ENCODE measurements at places on chromosomes 2 and 18. TPM values are rescaled to one million over a fixed set of nuclear protein-coding genes. Genes with fewer than 3 reads are reported as not detected.

DNA sequence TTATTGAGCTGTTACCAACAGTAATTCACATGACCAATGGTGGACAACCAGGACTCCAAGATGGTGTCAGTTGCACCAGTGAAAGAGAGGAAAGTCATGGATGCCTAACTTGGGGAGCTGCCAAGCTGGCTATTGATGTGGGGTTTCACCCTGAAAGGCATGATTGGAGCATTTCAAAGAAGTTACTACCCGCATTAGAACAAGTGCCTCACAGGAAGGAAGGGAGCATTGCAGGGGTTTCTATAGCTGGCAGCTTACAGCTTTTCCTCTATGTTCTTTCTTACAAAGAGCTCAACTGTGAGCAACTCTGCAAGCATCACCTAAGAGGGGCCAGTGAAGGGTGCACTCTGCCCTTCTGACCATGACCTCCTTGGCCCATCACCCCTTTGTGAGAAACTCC is 93.1 kb downstream of the TNFRSF11A start:
- H3K27ac ChIP-seq = no peak overlapping the region
- peaks cover 21% of the 10 kb centered on the region for H3K4me1 ChIP-seq
- no peaks in the 10 kb centered on the region for H3K27me3 ChIP-seq
- no peak overlapping the region for H3K4me3 ChIP-seq
- no peak for DNase-seq

DNA sequence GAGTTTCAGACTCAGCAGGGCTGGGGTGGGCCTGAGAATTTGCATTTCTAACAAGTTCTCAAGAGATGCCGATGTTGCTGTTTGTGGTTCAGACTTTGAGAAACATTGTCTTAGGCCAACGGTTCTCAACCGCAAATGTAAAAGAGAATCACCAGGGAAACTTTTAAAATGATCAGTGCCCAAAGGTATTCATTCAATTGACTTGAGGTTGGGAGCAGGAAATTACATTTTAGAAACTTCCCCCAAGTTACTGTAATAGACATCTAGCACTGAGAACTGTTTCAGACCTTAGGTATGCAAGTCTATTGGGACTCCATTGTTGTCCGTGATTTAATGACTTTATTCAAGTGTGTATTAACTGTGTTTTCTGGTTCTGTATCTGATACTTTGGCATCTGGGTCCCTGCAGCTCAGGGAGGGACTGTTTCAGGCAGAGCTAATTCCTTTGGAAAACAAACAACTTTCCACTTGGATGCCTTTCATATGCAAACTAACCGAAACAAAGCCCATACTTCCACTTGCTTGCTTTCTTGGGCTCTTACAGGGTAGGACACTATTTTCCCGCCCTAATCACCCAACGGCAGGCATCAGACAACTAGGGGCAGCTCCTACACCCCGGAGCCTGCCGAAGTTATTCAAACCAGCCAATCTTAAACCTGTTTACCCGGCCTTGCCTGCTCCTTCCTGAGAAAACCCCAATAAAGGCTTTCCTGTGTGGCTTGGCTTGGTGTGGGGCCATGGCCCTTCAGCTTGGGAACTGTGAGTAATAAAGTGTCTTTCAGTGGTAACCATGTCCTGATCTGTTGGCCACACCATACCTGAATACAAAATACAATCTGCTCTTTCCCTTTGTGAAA is 97.6 kb downstream of the POLE4 start:
- H3K27me3 ChIP-seq = no peaks in the 10 kb centered on the region
- H3K4me3 ChIP-seq = no peak overlapping the region
- H3K27ac ChIP-seq = peak overlapping the region; percentile 97
- DNase-seq = peak; percentile 79

DNA sequence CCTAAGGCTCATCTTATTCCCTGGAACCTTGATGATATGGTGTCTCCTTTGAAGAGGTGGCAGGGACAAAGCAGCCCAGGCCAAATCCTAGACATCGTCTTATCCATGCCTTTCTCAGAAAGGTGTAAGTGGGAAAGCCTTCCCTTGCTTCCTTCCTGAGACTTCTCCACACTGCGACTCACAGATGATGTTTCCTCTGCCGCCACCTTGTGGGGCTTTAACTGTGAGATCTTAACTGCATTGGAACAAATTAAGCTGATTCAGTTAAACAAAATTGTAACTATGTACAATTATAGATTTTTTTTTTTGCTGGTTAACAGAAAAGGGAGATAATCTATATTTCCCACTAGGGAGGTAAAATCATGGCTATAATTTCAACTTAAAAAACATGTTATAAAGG is 10.0 kb upstream of the GCA start:
- no peak overlapping the region for H3K4me3 ChIP-seq
- no peaks in the 10 kb centered on the region for H3K27me3 ChIP-seq
- no peak overlapping the region for H3K27ac ChIP-seq
- H3K36me3 ChIP-seq = no peaks in the 10 kb centered on the region

The SOCS6 gene
- 23.8 TPM for total RNA-seq

- H3K27me3 ChIP-seq = no peaks in the 10 kb centered on the region
- H3K36me3 ChIP-seq = no peaks in the 10 kb centered on the region
- H3K4me3 ChIP-seq = no peak overlapping the region
- H3K27ac ChIP-seq = no peak overlapping the region
- no peak for DNase-seq
Observed at GRCh38 chr2:98472132-98472650, 27.5 kb downstream of the INPP4A start.

The PSD4 gene
- total RNA-seq = 3.2 TPM

GRCh38 chr2:17892770-17893534 is 14.5 kb downstream of the KCNS3 start:
- no peaks in the 10 kb centered on the region for H3K36me3 ChIP-seq
- no peak overlapping the region for H3K27ac ChIP-seq

DNA sequence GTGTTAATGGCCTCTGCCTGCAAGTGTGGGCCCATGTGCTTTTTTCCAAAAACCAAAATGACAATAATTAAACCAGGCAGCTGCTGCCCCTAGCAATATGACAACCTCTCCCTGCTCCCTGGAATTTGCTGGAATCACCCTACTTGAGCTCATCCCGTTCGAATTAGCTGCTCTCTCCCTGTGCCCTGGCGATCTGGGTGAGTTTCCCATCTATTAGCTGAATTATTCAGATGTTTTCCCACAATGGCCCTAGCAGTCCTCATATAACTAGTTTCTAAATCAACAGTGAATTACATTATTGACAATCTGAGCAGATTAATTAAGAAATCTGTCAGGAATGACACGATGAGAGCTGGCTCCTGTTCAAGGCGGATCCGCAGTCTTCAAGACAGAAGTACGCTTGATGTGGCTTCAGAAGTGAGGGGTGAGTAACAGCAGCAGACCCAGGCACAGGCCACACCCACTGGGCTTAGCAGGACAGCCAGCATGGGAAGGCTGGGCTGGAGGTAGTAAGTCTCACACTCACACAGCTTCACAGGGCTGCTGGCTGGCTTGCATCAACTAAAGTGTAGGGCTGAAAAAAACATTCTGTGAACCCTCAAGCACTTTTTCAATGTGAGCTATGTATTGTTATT is 366.2 kb upstream of the ID2 start:
- no peaks in the 10 kb centered on the region for H3K36me3 ChIP-seq
- H3K27me3 ChIP-seq = no peaks in the 10 kb centered on the region
- no peak overlapping the region for H3K4me3 ChIP-seq
- no peak overlapping the region for H3K27ac ChIP-seq
- DNase-seq = no peak
- H3K4me1 ChIP-seq = peaks cover 13% of the 10 kb centered on the region

The ZSWIM2 gene
- not detected for total RNA-seq

DNA sequence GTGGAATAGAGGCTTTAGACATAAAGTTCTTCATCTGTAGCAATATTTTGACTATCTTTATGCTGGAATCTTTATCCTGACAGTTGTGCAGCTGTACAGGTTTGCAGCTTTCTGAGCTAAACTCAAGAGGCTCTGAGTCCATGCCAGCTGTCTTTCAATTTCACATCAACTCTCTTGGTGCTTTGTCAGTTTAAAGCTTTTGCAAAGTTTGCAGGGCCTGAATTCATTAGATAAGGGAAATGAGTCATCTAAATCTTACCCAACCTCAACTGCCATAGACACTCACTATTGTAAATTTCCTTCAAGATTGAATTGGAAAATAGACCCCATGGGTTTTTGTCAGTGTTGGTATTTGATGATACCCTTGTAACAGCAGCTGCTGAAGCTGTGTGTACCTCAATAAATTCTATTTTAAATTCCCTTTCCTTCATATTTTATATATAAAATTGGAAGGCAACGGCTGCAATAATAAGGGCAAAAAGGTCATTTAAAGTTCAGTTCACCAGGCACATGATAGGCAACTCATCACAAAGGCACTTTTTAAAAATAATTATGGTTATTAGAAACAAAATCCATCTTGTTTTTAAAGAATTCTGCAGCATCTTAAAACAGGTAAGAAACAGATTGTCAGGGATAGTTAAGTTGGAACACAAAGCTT is 169.9 kb upstream of the SLC39A10 start:
- no peaks in the 10 kb centered on the region for H3K27me3 ChIP-seq
- no peak overlapping the region for H3K4me3 ChIP-seq
- no peak for DNase-seq
- no peaks in the 10 kb centered on the region for H3K36me3 ChIP-seq

- H3K4me1 ChIP-seq = peaks cover 18% of the 10 kb centered on the region
- no peak for DNase-seq
Observed at GRCh38 chr18:57771626-57772025, 31.5 kb downstream of the ATP8B1 start.

GRCh38 chr18:49381267-49381845 is 79.1 kb downstream of the DYM start:
- no peak for DNase-seq
- peaks cover under 1% of the 10 kb centered on the region for H3K4me1 ChIP-seq
- no peak overlapping the region for H3K27ac ChIP-seq
- H3K4me3 ChIP-seq = no peak overlapping the region
- H3K27me3 ChIP-seq = no peaks in the 10 kb centered on the region

The CRYBA2 gene
- total RNA-seq = not detected

- no peaks in the 10 kb centered on the region for H3K4me1 ChIP-seq
- no peaks in the 10 kb centered on the region for H3K27me3 ChIP-seq
Observed at GRCh38 chr2:28821295-28821958, 10.8 kb downstream of the SPDYA start.

DNA sequence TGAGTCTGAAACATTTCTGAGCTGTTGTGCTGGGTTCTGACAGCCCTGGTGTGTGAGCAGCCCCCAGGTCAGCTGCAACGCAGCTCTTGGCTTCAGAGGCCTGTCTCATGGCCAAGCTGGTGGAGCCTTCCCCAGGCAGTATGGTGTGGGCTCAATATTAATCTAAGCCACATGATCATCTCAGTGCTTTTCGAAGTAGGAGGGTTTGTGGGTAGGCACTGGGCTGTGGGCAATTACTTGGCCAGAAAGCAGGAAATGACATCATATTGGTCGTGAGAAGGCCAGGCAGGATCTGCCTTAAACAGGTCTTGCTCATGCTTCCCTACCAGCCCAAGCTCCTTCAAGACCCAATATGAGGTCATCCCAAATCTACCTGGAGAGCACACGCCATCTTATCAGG is 26.9 kb downstream of the LOXHD1 start:
- H3K27me3 ChIP-seq = no peaks in the 10 kb centered on the region
- DNase-seq = no peak
- no peaks in the 10 kb centered on the region for H3K4me1 ChIP-seq

- no peaks in the 10 kb centered on the region for H3K27me3 ChIP-seq
- no peaks in the 10 kb centered on the region for H3K4me1 ChIP-seq
- H3K4me3 ChIP-seq = no peak overlapping the region
- no peak overlapping the region for H3K27ac ChIP-seq
- no peaks in the 10 kb centered on the region for H3K36me3 ChIP-seq
Observed at GRCh38 chr2:36318547-36318946, 37.0 kb upstream of the CRIM1 start.

DNA sequence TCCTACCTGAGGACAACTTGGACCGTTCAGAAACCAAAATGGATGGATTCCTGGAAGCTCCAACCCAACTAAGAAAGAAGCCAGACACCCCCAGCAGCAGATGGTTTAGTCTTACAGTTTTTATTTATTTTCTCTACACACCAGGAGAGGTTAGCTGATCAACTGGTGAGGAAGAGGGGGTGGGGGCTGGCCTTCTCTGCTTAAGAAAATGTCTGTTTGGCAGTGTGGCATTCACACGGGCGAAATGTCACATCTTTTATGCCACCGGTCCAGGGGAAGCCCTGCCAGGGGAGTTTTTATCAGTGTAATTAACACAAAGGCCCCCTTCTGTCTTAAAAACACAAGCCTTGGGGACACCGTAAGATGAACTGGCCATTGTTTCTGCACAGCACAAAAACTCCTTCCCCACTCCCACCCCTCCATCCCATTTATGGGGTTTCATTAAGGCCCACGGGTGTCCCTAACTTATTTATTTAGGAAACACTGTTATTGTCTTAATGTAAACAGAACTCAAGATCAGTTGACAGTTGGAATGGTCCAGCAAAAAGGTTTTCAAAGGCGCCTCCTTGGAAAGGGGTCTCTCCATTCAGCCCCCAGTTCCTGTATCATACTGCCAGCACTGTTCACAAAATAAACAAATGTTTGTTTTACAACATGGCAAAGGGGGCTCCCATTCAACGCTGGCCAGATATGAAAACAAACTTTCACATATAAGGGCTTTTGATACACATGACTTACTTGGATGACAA is 217.0 kb downstream of the C1D start:
- peaks cover 12% of the 10 kb centered on the region for H3K4me1 ChIP-seq
- DNase-seq = peak; percentile 20
- H3K4me3 ChIP-seq = peak overlapping the region; percentile 4
- H3K27me3 ChIP-seq = no peaks in the 10 kb centered on the region
- H3K36me3 ChIP-seq = no peaks in the 10 kb centered on the region

The PID1 gene
- 2.1 TPM for total RNA-seq

DNA sequence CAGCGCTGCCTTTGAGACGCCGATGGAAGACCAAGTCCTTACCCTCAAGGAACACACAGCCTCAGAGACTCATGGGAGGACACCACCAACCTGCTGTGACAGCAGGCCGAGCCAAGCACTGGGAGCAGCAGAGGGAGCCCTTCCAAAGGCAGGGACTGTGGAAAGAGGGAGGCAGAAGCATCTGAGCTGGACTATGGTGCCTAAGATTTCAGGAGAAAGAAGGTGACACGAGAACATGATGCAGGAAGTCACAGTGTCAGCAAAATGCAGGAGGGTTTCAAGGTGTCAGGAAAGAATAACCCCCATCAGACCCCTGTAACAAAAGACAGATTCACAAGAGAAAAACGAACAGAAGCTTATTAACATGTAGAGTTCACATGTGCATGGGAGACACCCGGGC is 24.2 kb upstream of the COX7A2L start:
- H3K36me3 ChIP-seq = no peaks in the 10 kb centered on the region
- H3K27ac ChIP-seq = no peak overlapping the region
- DNase-seq = no peak
- no peaks in the 10 kb centered on the region for H3K27me3 ChIP-seq

GRCh38 chr2:64757126-64757525 is 103.4 kb upstream of the SERTAD2 start:
- H3K4me3 ChIP-seq = no peak overlapping the region
- peaks cover 2% of the 10 kb centered on the region for H3K4me1 ChIP-seq
- no peak overlapping the region for H3K27ac ChIP-seq

The RAD51AP2 gene
- total RNA-seq = not detected

- H3K27me3 ChIP-seq = no peaks in the 10 kb centered on the region
- peak; percentile 77 for DNase-seq
- H3K27ac ChIP-seq = 0 out of 2 replicates have a peak overlapping the region, but pooled peaks have one; percentile 8
- H3K4me1 ChIP-seq = peaks cover 49% of the 10 kb centered on the region
- no peak overlapping the region for H3K4me3 ChIP-seq
Observed at GRCh38 chr18:10140461-10141282, 226.9 kb downstream of the VAPA start.
